GM23338 (cell line): ENCODE measurements at places on chromosomes 2 and 18.

GRCh38 chr2:134642938-134643337 is 75.9 kb downstream of the TMEM163 start:
- DNase-seq: no peak

DNA sequence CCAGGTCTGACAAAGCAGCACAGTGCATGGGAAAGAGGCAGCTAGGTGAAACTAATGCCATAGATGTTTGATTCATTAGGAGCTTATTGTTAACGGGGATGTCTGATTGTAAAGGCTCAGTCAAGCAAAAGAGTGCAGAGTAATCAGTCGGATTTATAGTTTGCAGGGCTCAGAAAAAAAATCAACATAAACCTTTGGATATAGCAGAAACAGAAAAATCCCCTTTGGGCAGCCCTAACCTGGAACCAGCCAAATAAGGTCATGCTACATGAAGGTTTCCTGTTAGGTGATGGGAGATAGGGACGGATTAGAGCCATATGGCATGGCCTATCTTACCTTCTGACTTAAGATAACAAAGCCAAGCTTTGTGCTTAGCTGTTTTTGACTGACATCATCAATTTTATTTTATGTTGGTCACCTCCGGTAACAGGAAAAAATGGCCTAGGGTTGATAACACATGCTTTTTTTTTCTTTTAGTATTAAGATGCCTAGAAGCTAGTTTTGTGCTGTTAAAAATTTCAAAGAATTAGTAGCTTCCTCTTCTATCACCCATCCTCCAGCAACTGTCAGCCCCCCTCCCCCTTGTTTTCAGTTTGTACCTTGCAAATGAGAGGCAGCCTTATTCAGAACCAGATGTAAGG is 60.7 kb upstream of the ZEB2 start:
- DNase-seq: peak; percentile 33

DNA sequence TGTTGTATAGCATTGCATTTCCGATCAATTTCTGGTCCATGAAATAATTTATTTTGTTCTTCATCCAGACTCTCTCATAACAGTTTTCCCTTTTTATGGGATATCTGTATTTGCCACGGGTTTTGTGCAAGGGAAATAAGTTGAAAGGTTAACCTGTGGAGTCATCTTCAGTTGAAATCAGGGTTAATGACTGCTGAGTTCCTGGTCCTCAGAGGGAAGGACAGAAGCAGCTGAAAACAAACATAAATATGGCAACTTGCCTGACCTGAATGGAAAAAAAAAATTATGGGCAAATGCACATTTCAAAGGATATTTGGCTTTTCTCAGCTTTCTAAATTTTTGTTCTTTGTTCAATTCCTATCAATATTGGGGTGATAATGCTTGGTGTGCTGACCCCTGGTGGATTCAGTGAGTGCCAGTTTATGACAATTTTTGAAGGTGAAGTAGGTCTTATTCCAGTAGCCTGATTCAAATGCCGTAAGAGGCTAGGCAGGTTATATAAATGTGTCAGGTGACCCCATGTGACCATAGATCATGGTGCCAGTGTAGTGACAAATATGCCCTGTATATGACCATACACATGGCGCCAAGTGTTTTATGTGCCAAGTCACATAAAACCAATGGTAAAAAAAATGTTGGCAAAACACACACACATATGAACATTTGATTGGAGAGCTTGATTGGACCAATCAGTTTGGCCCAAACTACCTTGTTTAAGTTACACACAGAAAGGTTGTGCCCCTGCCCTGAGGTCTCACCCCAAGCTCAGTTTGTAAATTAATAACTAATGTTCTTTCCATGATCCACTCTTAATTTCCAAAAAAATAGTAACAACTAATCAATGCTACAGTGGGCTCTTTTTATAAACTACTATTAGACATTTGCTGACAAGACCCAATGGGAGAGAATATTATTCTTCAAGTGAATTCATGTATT is 47.6 kb upstream of the FAM124B start:
- DNase-seq: peak; percentile 51

GRCh38 chr18:22223254-22223964 is 54.0 kb downstream of the GATA6 start:
- DNase-seq: peak; percentile 36

GRCh38 chr2:43424262-43425207 is 171.3 kb downstream of the THADA start:
- no peak for DNase-seq

- no peak for DNase-seq
Measured at GRCh38 chr18:13231151-13231550, 12.6 kb downstream of the LDLRAD4 start.

GRCh38 chr2:926259-926793 is 24.3 kb upstream of the SNTG2 start:
- no peak for DNase-seq

DNA sequence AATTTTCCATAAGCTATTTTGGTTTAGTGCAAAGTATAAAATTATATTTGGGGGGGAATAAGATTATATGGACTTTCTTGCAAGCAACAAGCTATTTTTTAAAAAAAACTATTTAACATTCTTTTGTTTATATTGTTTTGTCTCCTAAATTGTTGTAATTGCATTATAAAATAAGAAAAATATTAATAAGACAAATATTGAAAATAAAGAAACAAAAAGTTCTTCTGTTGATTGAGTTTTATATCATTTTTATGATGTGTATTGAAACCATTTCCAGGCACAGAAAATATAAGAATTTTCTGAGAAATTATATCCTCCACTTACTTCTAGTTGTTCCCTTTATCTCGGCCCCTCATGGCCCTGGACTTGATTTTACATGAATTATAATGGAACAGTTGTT is 3.7 kb downstream of the CCL20 start:
- DNase-seq: no peak

- DNase-seq: no peak
Measured at GRCh38 chr18:78242254-78242643, 737.4 kb upstream of the SALL3 start.

DNA sequence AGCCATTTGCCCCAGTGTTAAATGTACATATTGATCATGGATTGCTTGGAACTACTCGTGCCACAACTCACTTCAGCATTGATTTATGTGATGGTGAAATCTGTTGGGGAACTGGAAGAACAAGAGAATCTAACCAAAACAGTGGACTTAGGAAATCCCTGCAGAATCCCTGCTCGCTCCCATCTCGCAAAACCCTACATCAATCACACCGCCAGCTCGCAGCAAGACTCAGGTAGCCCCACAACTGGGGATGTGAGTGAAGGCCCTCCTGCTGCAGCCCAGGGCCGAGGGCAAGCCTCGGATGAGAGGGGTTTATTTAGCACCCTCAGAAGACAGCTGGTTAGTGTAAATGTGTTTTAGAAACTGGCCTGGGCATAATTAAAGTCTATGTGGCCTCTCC is 171.6 kb downstream of the ANAPC1 start:
- DNase-seq: no peak

GRCh38 chr18:39318008-39318407 is 1752.4 kb upstream of the CELF4 start:
- DNase-seq: no peak

GRCh38 chr2:23380562-23381065 is 4.4 kb upstream of the KLHL29 start:
- no peak for DNase-seq

- no peak for DNase-seq
Measured at GRCh38 chr2:126220331-126220730, 435.6 kb upstream of the GYPC start.

DNA sequence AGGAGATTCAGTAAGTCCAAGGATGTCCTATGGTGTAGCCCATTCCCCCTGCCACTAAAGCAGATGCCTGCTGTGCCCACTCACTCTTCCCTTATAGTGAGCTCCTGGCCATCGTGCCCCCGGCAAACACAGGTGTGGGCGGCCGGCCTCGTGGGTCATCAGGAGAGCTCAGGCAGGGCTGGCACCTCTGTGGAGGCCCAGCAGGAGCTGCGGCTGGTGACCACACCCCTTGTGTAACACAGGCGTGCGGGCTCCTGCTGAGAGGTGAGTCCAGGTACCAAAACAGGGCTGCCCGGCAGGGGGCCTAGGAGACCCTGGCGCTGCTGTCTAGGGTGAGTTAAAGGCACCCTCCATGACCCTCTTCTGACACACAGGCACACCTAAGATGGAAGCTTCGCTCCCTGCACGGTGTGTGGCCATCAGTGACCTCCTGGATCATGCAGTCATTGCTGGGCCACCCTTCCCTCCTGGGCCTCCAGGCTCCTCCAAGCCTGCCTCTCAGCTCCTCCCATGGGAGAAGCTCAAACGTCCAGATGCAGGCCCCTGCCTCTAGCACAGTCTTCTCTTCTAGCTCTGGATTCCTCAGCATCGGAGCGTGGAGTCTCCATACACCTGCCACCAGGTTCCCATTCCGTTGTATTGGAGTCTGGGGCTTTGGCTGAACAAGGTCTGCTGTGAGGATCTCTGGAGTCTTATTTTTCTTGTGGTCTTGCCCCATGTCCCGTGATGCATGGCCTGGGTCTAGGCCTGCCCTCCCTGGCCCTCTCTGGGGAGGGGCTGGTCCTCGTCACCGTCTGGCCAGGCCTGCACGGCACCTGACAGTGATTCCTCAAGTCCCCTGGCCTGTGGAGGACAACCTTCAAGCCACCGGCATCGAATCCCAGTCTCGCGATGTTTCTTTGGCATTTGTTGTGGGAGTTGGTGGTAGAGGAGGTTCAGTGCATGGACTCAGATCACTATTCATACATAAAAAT is 246.9 kb downstream of the ACKR3 start:
- DNase-seq: no peak

DNA sequence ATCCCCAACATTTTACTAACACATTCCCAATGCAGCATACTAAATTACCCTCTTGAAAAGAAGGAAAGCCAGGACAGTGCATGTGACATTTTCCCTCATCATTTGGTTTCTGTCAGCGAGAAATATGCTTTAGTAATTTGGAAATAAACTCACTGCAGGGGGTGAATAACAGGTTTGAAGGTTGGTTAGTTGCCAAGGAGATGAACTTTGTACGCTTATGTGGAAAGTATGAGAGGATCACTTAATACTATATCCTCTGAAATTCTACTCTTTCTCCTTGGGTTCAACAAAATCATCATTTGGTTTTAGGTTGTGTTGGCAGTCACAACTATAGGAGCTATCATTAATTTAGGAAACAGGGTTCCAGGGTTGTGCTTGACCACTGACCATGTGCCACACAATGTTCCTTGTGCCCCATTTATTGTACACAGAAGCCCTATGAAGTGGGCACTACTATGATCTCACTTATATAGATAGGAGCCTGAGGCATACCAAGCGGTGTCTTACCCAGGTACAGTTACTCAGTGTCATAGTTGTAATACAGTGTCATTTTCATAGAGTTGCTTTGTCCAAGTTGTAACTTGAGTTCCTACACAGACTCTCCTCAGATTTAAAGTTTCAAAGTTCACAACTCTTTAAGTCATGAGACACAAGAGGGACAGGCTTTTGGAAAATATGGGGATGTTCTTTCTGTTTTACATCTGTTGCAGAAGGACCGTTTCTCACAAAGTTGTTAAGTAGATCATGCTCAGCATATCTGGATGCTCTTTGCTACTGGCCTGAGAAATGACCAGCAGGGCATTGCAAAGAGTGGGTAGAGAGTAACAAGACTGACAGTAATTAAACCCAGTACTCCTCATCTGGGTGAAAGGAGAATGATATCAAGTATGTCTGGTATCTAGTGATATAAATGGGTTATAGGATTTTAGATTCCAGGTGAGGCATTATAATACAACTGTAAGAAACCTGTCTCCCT is 91.8 kb downstream of the MAP4K4 start:
- no peak for DNase-seq

- DNase-seq: no peak
Measured at GRCh38 chr2:233455006-233455405, 100.7 kb downstream of the DGKD start.

GRCh38 chr2:137799600-137799999 is 164.7 kb upstream of the HNMT start:
- no peak for DNase-seq
